Activated CD8-positive, alpha-beta T cell treated with anti-CD3 and anti-CD28 coated beads, Interleukin-2, amount 10 ng/mL, durations not matched to agents 7 days and 5 days (primary cell): ENCODE measurements at places on chromosomes 4 and X.

DNA sequence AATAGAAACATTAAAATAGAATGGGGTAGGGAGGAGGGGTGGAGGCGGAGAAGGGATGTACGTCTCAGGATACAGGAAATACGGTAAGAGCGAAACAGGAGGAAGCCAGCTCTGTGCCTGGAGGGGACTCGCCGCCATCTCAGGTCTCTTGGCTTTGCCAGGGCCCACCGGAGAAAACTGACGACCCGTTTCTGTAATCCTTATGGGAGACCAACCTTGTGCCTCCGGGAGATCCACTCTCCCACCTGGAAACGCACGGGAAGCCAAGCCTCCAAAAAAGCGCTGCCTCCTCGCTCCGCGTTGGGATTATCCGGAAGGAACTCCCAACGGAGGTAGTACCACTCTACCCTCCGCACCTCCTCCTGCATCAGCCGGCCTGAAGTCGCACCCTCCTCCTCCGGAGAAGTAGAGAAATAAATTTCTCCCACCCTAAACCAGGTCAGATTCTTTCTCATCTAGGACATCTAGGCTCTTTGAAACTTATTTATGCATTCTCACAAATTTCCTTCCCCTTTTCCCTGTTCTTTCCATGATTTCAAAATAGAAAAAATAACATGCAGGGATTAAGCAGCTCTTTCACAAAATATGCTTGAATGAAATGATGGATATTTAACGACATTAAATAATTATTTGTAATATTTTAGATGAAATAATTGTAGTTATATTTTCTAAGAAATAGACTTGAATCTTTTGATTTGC, at the start of gene NBDY:
Gene NBDY (plus strand): TSS at position 92 of the 699 bp plus-strand sequence. CDS start 111 bp downstream, at position 203.
- H3K4me3 ChIP-seq: peak within 1 kb of the TSS; percentile 79
- DNase-seq: peak; percentile 40
- peaks cover 23% of the 10 kb centered on the region for H3K4me1 ChIP-seq
- H3K27me3 ChIP-seq: no peaks in the 10 kb centered on the region
- H3K27ac ChIP-seq: peak within 1 kb of the TSS; percentile 84
- H3K36me3 ChIP-seq: peaks cover 2% of the 10 kb centered on the region

DNA sequence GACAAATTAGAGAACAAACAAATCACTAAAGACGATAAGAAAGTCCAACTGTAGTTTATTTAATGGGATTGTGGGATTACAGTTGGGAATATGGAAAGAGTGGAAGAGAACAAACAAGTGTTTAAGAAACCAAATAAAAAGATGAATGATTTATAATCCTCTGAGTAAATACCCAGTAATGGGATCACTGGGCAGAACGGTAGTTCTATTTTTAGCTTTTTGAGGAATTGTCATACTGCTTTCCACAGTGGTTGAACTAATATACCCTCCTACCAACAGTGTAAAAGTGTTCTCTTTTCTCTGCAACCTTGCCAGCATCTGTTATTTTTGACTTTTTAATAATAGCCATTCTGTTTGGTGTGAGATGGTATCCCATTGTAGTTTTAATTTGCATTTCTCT, 15.0 kb downstream of the C4orf51 start:
- H3K4me1 ChIP-seq: no peaks in the 10 kb centered on the region
- H3K27ac ChIP-seq: no peak overlapping the region
- no peaks in the 10 kb centered on the region for H3K27me3 ChIP-seq
- no peak for DNase-seq
- no peak overlapping the region for H3K4me3 ChIP-seq

GRCh38 chrX:109936114-109936513, 66.8 kb upstream of the TMEM164 start:
- no peak overlapping the region for H3K27ac ChIP-seq
- H3K4me1 ChIP-seq: no peaks in the 10 kb centered on the region
- DNase-seq: no peak
- no peak overlapping the region for H3K4me3 ChIP-seq
- peaks cover 7% of the 10 kb centered on the region for H3K27me3 ChIP-seq

DNA sequence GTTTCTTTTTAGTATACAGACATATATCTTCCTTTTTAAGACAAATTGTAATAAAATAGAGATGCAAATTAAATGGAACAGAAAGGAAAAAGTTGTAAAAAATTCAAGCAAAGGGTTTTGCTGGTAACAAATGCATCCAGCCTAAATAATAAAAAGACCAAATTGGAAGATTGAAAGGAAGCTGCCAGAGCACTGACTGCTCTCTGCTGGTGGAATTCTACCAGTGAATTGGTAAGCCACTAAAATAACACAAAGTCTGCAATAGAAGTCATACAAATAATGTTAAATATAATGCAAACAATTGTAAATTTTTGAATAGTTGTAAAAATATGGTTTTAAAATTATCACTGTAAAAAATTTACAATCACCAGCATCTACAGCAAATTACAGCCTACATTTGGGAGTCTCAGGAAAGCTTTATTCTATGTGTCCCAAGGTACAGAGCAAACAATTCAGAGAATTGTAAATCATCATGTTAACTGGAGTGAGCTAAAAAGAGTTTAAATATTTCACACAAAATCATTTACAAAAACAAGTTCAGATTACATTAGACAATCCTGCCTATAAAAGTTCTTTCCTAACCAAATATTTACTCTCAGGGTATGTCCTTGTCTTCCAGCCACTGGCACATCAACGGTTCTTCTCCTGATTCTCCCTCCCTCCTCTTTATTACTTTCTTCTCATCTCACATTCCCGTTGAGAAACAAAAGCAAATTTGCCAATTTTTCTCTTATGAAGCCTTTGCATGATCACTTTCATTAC, 1322.5 kb downstream of the PCDH7 start:
- no peaks in the 10 kb centered on the region for H3K4me1 ChIP-seq
- no peak for DNase-seq
- no peak overlapping the region for H3K27ac ChIP-seq
- H3K27me3 ChIP-seq: no peaks in the 10 kb centered on the region

DNA sequence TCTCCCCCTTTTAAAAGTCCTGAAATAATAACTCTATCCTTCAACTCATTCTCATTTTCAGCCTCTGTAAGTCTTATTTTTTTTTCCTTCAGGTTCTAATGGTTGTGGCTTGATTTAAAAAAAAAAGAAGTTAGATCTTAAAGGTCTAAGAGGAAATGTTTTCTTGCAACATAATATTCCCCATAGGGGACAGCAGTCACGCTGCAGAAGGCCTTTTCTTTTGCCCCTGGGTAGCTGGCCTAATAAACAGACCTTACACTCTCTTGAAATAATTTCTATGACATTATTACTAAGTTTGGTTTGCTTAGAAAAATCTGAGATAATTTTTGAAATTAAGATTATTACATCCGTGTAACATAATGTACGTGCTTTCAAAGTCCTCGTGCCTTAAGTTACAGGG, 564.1 kb upstream of the SPANXN1 start:
- no peak overlapping the region for H3K27ac ChIP-seq
- no peaks in the 10 kb centered on the region for H3K4me1 ChIP-seq
- no peaks in the 10 kb centered on the region for H3K36me3 ChIP-seq
- no peak for DNase-seq
